ENCODE measurements at places on chromosomes 13 and 19.

DNA sequence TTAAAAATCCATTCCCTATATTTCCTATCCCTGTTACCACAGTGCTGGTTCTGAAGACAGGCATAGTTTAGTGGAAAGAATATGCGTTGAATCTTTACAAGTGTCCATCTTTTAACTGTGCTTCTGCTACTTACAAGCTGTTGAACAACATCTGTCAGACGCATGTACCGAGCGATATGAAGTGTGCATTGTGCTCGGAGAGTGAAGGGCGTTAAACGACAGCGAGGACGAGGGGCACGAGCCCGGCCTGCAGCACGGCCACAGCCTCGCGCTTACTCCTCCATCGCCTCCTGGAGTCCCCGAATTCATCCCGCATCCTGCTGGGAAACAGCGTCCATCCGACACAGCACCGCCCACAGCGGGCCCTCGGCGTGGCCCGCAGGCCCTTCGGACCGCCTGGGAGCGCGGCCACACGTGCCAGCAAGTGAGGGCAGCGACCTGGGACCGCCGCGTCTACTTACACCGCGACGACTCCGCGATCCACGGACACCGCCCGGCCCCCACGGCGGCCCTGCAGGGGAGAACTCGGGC is 514 bp downstream of the PCID2 start:
- DNase-seq, result peak; percentile 28

DNA sequence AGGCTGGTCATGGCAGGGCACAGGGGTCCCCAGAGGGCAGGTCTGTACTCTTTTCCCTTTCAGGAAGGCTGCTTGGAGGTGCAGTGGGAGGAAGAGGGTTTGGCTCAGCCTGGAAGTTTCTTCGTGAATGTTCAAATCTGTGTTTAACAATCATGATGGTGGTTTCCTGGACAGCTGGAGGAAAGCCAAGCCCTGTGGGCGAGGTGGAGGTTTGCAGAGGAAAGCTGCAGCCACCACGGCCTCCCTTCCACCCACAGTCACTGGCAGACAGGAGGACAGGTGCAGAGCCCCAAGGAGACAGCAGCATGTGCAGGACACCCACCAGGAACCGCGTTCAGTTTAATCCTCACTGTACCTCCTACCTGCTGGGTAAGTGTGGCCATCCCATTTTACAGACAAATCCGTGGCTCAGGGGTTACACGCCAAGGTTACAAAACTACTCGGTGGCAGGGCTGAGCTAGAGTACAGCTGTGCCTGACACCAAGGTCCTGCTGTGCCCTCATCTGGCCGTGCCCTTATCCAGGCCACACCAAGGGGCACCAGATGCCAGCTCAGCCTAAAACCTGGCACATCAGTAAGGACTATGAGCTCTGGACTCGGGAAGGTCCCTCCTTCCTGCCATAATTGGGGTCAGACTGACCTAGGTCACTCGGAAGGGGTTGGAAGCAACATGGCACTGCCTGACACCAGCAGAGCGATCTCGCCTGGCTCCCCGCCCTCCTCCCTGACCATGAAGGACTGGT is 34.1 kb downstream of the SUGP2 start:
- DNase-seq, result no peak

DNA sequence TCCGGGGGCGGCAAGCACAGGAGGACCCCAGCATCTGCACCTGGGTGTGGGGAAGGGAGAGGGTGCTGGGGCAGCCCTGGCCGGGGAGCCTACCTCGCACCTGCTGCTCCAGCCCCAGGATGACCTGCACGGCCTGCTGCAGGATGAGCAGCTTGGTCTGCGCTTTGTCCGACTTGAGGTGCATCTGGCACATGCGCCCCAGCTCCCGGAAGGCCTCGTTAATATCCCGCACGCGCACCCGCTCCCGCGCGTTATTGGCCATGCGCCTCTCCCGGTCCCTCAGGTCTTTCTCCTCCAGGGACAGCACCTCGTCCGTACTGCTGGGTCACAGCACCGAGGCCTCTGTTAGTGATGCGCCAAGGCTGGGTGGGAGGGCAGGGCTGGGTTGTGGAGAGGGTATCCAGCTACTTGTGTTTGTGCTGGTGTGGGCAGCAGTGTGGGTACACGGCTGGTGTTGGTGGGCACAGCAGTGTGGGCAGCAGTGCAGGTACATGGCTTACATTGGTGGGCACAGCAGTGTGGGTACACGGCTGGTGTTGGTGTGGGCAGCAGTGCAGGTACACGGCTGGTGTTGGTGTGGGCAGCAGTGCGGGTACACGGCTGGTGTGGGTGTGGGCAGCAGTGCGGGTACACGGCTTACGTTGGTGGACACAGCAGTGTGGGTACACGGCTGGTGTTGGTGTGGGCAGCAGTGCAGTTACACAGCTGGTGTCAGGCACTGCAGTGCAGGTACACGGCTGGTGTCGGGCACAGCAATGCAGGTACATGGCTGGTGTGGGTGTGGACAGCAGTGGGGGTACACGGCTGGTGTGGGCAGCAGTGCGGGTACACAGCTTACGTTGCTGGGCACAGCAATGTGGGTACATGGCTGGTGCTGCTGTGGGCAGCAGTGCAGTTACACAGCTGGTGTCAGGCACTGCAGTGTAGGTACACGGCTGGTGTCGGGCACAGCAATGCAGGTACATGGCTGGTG is 7.1 kb upstream of the UQCR11 start:
- DNase-seq, result no peak

DNA sequence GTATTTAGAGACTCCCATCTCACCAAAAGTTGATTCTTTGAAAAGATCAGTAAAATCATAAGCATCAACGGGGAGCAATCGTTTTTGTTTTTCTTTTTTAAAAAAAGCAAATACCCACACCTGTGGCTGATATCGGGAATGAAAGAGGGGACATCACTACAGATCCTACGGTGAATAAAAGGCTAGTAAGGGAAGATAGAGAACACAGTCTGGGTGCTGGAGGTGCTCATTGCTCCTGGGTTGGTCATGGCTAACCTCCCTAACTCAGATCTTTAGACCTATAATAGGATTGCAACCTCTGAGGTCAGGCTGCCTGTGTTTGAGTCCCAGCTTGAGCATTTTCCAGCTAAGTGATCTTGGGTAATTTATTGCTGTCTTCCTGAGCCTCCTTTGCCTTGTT is 1.1 kb downstream of the EHD2 start:
- no peak for DNase-seq

DNA sequence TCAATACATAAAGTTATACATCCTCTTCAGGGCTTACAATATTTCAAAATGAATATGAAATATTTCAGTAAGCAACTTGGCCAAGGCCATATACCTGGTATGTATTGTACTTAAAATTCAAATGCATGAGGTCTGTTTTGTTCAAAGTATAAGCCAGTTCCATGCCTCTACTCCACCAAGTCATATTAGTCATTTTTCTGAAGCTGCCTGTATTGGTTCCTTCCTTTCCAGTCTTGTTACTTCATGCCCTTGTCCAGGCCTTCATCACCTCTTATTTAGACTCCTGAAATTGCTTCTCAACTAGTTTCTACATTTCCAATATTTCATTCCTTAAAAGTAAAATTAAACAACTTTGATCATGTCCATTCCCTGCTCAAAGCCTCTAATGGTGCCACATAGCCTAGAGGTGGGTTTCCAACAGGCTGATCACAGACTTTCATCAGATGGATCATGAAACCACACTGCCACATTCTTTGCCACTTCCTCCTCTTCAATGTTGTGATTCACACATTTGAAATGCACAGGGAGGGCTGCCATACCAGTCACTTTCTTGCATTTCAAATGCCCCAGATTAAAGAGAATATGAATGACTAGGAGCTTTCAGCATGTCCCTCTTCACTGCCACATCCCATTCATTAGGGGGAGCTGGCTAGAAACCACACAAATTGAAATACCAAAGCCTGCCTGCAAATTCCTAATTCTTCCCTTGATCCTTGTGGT is 424.1 kb upstream of the DACH1 start:
- DNase-seq, result no peak

- no peak for DNase-seq
Observed at GRCh38 chr19:651991-652390, 11.0 kb downstream of the RNF126 start.

DNA sequence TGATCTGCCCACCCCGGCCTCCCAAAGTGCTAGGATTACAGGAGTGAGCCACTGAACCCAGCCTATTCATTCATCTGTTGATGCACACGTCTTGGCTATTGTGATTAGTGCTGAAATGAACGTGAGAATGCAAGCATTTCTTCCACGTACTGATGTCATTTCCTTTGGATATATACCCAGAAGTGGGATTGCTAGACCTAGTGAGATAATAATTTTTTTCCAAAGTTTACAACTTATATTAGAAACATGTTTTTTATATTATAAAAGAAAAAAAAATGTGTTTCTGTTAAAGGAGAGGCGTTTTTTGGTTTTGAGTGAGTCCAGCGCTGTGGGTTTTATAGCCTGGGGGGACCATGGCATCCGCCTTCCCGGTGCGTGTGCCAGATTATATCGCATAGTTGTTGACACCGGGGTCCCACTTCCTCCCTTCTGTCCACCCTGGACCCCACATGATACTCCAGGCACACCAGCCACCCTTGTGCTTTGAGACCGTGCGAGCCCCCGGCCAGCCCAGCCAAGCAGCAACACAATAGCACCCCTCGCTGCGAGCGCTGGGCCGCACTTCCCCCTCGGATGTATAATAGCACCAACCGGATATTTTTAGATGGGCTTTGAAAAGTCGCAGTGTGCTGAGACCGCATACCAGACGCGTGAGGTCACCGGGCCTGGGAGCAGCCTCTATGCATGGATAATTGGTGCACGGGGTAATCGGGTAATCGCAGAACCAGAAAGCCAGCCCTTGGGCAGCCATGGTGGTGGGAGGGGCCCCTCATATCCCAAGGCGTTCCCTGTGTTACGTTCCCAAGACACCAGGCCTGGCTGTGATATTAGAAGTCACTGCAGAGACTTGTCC is 59.6 kb downstream of the MYO9B start:
- DNase-seq, result no peak
